ENCODE measurements at places on chromosomes 13 and 19.

GRCh38 chr13:108624979-108625378, 4.4 kb upstream of the MYO16 start:
- H3K4me1 ChIP-seq = no peaks in the 10 kb centered on the region
- no peak overlapping the region for H3K27ac ChIP-seq
- DNase-seq = no peak
- no peaks in the 10 kb centered on the region for H3K36me3 ChIP-seq
- H3K4me3 ChIP-seq = no peak overlapping the region
- no peaks in the 10 kb centered on the region for H3K27me3 ChIP-seq

GRCh38 chr13:64928696-64929499, 2301.2 kb downstream of the PCDH9 start:
- no peak overlapping the region for H3K27ac ChIP-seq

DNA sequence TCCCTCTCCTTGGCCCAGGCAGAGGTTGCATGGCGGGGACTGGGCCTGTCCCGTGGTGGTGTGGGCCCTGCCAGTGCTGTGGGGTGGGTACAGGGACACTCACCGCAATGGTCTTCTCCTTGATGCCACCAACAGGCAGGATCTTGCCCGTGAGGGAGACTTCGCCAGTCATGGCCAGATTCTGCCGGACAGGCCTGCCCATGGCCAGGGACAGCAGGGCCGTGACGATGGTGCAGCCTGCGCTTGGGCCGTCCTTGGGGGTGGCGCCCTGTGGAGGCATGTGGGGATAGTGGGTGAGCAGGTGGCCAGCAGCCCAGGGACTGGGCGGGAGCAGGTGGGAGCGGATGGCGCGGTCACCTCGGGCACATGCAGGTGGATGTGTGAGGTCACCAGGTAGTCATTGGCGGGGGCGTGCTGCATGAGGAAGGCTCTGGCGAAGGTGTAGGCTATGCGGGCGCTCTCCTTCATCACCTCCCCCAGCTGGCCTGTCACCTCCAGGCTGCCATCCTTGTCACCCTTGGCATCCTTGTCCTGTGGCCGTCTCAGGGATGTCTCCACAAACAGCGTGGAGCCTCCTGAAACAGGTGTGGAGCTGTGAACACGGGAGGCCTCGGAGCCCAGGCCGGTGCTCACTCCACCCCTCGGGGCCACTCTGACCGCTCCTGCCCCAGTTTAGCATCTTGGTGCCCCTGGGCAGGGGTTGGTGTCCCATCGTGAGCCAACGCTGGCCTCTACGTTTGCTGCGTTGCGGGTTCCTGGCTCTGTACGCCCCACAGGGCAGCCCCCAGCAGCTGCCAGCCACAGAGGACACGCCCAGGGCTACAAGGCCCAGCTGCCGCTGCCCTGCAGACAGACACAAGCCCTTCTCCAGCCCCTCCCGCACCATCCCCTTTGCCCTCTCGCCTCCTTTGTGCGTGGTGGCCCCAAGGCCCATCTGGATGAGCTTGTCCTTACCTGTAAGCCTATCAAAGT, 3.4 kb downstream of the RPL36 start:
- H3K36me3 ChIP-seq = peaks cover 37% of the 10 kb centered on the region
- no peak for DNase-seq
- H3K4me3 ChIP-seq = no peak overlapping the region
- no peak overlapping the region for H3K27ac ChIP-seq
- H3K27me3 ChIP-seq = no peaks in the 10 kb centered on the region

GRCh38 chr13:21443171-21443570, 15.9 kb downstream of the ZDHHC20 start:
- DNase-seq = no peak
- no peak overlapping the region for H3K4me3 ChIP-seq
- H3K4me1 ChIP-seq = no peaks in the 10 kb centered on the region
- no peaks in the 10 kb centered on the region for H3K27me3 ChIP-seq
- H3K36me3 ChIP-seq = peaks cover 1% of the 10 kb centered on the region

- H3K4me3 ChIP-seq = no peak overlapping the region
- no peaks in the 10 kb centered on the region for H3K4me1 ChIP-seq
- no peaks in the 10 kb centered on the region for H3K27me3 ChIP-seq
These were observed 11.6 kb upstream of the SAMD1 start for GRCh38 chr19:14102102-14102696.

- H3K4me3 ChIP-seq = no peak overlapping the region
- peaks cover 18% of the 10 kb centered on the region for H3K27me3 ChIP-seq
- no peaks in the 10 kb centered on the region for H3K36me3 ChIP-seq
- no peak overlapping the region for H3K27ac ChIP-seq
- no peaks in the 10 kb centered on the region for H3K4me1 ChIP-seq
- DNase-seq = no peak
These were observed 7.2 kb downstream of the GJB2 start for GRCh38 chr13:20185366-20186056.

GRCh38 chr13:27926644-27927434, 7.0 kb downstream of the PDX1 start:
- H3K4me3 ChIP-seq = no peak overlapping the region
- H3K4me1 ChIP-seq = peaks cover 11% of the 10 kb centered on the region
- peaks cover 97% of the 10 kb centered on the region for H3K27me3 ChIP-seq
- peak; percentile 55 for DNase-seq
- H3K36me3 ChIP-seq = no peaks in the 10 kb centered on the region

- H3K27ac ChIP-seq = no peak overlapping the region
- peaks cover 27% of the 10 kb centered on the region for H3K36me3 ChIP-seq
- H3K4me3 ChIP-seq = no peak overlapping the region
- DNase-seq = no peak
- H3K4me1 ChIP-seq = no peaks in the 10 kb centered on the region
These were observed 9.4 kb downstream of the NUMBL start for GRCh38 chr19:40681039-40681438.

Measured in H1 (cell line).